Heart right ventricle (tissue), 16 donors: ENCODE measurements at places on chromosomes 1 and 21. TPM values are rescaled to one million over a fixed set of nuclear protein-coding genes. Genes with fewer than 3 reads are reported as not detected.

GRCh38 chr1:230715510-230715909 is 1.6 kb upstream of the AGT start:
- H3K4me1 ChIP-seq, result peaks cover 33% of the 10 kb centered on the region
- H3K27ac ChIP-seq, result no peak overlapping the region
- H3K36me3 ChIP-seq, result no peaks in the 10 kb centered on the region
- no peak overlapping the region for H3K4me3 ChIP-seq

DNA sequence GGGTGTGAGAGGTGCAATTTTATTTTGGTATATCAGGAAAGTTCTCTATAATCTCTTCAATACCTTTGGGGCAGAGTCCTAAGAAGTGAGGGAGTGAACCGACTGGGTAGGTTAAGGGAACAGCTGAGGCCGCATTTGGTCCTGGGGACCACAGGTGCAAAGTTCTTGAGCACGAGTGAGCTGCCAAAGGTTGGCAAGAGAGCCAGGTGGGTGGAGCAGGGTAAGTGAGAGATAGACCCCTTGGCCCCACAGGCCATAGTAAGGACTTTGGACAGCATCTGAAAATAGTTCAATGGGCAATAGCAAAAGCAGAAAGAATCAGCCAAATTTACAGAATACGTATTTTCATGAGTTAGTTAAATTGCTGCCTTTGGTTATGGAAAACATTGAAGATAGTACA is 11.0 kb upstream of the NID1 start:
- no peak for DNase-seq
- H3K4me3 ChIP-seq, result no peak overlapping the region
- H3K27ac ChIP-seq, result no peak overlapping the region
- H3K4me1 ChIP-seq, result no peaks in the 10 kb centered on the region
- H3K27me3 ChIP-seq, result no peaks in the 10 kb centered on the region
- no peaks in the 10 kb centered on the region for H3K36me3 ChIP-seq

DNA sequence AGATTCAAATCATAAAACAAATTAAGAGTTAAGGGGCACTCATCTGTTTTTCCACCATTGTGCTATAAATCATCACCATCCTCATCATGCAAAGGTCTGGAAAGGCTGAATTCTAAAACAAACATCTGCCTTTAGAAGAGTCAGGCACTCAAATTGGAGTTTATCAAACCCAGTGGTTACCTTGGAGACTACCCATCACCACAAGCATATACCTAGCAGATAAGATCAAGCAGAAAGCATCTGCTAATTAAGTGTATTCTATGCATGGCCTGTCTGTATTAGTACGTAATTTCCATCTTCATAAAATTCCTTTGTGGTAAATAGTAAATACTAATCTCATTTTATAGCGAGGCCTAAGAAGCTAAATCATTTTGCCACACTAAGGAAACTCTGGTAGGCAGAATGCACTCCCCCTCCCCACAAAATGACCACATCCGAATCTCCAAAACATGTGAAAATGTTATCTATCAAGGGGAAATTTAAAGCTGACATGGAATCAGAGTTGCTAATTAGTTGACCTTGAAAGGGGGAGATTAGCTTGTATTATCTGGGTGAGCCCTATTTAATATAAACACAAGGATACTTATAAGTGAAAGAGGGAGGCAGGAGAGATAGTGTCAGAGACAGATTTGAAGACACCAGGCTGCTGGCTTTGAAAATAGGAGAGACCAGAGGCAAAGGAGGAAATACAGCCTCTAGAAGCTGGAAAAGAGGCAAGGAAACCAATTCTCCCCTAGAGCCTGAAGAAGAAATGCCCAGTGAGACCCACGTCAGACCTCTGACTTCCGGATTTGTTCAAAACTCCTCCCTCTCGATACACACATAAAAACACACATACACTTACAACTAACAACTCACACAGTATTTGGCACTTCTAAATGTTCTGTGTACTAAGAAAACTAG is 23.2 kb downstream of the ARID4B start:
- H3K4me1 ChIP-seq, result peaks cover 49% of the 10 kb centered on the region
- H3K4me3 ChIP-seq, result no peak overlapping the region
- H3K36me3 ChIP-seq, result no peaks in the 10 kb centered on the region
- no peaks in the 10 kb centered on the region for H3K27me3 ChIP-seq
- peak overlapping the region; percentile 56 for H3K27ac ChIP-seq

- H3K27ac ChIP-seq, result no peak overlapping the region
- H3K4me1 ChIP-seq, result no peaks in the 10 kb centered on the region
- H3K36me3 ChIP-seq, result no peaks in the 10 kb centered on the region
- H3K4me3 ChIP-seq, result no peak overlapping the region
- H3K27me3 ChIP-seq, result peaks cover under 1% of the 10 kb centered on the region
These were observed 91.1 kb downstream of the DMRTB1 start for GRCh38 chr1:53550201-53550741.

DNA sequence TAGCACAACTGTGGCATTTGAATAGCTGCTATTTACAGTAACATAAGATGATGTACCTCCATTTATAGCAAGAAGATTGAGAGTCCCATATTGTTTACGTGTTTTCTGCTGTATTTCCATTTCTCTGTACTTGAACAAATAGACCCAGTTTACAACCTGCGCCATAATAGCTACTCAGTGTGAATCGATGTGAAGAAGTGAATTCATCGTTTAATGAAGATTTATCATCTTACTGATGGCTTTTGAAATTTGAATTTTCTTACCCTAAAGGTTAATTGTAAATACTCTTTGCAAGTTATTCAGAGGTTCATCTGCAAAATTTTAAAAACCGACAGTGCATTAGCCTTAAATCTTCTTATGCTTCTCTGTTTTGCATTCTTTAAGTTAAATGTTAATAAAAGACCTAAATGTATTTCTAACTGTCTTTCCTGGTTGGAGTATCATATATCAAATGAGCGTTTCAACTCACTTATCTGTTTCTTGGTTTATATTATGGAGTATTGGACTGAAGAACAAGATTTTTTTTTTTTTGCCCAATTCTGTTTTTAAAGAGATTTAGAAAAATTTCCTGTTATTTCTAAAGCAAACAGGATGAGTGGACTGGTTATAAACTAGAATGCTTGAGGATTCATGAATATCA is 2.2 kb downstream of the MACO1 start:
- peaks cover 60% of the 10 kb centered on the region for H3K4me1 ChIP-seq
- H3K27ac ChIP-seq, result peak overlapping the region; percentile 55
- H3K4me3 ChIP-seq, result no peak overlapping the region
- no peaks in the 10 kb centered on the region for H3K27me3 ChIP-seq
- DNase-seq, result no peak

DNA sequence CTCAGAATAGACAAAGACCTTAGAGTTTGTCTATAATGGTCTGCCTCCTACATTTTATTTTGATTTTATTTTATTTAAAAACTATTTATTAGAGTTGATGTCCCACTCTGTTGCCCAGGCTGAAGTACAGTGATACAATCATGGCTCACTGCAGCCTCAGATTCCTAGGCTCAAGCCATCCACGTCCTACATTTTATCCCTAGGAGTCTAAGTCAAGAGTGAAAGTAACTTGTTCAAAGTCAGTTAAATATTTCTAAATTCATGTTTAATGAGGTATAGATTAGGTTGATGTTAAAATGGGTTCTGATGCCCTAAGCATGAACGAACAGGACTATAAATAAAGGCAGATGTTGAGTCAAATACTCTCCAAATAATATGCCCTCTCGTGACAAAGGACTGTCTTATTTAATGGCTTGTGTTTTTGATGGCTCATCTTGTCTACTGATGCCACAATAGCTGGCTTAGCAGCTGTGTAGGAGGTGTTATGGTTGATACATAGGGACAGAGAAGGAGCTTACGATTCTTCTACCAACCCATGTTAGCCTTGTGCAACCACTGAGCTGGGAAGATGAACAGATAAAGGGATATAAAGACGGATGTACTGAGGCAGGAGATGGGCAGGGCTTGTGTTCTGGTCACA is 66.0 kb upstream of the CR1L start:
- no peak overlapping the region for H3K4me3 ChIP-seq

DNA sequence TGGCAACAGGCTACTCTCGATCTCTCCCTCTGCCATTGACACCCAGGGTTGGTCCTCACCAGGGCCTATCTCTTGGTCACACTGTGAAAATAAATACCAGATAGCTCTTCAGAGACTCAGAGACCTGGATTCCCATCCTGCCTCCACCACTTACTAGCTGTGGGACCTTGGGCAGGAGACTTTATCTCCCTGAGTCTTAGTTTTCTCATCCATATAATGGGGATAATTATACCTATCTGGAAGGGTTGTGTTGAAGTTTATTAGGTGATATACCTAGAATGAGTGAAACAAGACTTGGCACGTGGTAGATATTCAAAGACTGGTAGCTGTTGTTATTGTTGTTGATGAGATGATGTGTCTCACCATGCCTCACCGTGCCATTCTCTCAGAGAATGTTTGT is 7.4 kb downstream of the DMBX1 start:
- no peak overlapping the region for H3K4me3 ChIP-seq
- DNase-seq, result no peak
- no peaks in the 10 kb centered on the region for H3K4me1 ChIP-seq
- H3K36me3 ChIP-seq, result no peaks in the 10 kb centered on the region
- H3K27me3 ChIP-seq, result peaks cover 62% of the 10 kb centered on the region

- no peaks in the 10 kb centered on the region for H3K36me3 ChIP-seq
- H3K27me3 ChIP-seq, result no peaks in the 10 kb centered on the region
- peaks cover 4% of the 10 kb centered on the region for H3K4me1 ChIP-seq
These were observed 6.2 kb downstream of the TRAF5 start for GRCh38 chr1:211332830-211333229.

- no peaks in the 10 kb centered on the region for H3K36me3 ChIP-seq
- no peak overlapping the region for H3K27ac ChIP-seq
- no peak for DNase-seq
- no peaks in the 10 kb centered on the region for H3K4me1 ChIP-seq
- no peaks in the 10 kb centered on the region for H3K27me3 ChIP-seq
These were observed 47.3 kb downstream of the FAM78B start for GRCh38 chr1:166119471-166119965.

GRCh38 chr1:90726425-90726985 is 9.4 kb upstream of the BARHL2 start:
- H3K27ac ChIP-seq, result no peak overlapping the region
- H3K4me3 ChIP-seq, result no peak overlapping the region
- H3K36me3 ChIP-seq, result no peaks in the 10 kb centered on the region

GRCh38 chr1:22556391-22557104 is 6.7 kb upstream of the EPHA8 start:
- no peaks in the 10 kb centered on the region for H3K4me1 ChIP-seq
- H3K27me3 ChIP-seq, result peaks cover 94% of the 10 kb centered on the region
- H3K27ac ChIP-seq, result no peak overlapping the region

DNA sequence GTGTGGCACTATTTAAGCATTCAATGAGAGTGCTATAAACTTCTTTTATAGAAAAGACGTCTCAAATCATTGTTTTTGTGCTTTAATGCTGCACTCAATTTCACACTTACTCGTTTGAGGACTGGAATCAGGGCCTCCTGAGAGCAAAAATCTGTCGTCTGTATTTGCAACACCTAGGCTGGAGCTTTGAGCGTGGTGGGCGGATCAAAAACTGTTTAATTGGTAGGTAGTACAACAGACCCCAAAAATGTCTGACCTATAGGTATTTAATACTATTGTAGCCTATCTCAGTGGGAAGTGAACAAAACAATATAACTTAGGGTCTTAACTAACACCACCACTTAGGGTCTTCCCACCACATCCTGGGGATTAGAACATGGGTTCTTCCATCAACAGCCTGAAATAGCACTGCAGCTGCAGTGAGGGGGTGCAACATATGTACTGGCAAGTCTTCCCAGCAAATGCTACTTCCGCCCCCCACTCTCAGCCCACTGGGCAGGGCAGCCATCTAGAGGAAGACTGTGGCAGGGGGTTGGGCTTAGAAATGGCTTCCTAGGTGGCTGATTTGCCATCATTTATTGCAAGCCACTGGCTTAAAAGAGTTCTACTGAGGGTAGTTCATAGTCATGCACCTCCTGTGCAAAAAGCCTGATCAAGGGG is 48.3 kb downstream of the CD46 start:
- H3K36me3 ChIP-seq, result peaks cover 74% of the 10 kb centered on the region
- no peak for DNase-seq
- H3K4me3 ChIP-seq, result no peak overlapping the region
- peaks cover 39% of the 10 kb centered on the region for H3K4me1 ChIP-seq
- H3K27me3 ChIP-seq, result no peaks in the 10 kb centered on the region

DNA sequence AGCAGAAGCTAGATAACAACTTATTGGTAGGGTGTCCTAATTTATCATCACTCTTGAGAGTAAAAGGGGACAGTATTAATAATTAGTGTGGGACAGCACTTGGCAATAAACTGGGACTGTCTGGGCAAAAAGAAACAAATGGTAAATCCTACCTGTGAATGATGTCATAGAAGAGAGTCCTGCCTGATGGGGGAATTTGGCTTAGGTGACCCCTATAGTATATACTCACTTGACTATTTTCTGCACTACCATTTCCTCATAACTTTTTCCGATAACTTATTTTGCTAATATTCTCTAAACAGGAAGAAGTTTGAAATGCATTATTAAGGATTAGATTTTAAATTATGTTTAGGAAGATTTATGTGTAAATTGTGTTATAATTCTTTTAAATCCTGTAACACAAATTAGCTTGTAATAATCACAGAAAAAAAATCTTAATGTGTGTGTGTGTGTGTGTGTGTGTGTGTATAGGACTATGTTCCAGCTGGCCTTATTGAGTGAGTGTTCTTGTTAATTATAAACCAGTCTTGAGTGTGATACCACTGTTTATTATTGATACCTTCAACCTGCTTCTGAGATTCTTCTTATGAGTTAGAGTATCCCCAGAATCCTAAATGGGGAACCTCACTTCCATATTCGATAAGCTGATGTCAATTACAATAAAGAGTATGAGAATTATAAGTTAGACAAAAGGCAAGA is 144.2 kb upstream of the C1orf105 start:
- no peak for DNase-seq
- no peak overlapping the region for H3K4me3 ChIP-seq
- H3K27ac ChIP-seq, result no peak overlapping the region
- H3K36me3 ChIP-seq, result no peaks in the 10 kb centered on the region
- H3K27me3 ChIP-seq, result no peaks in the 10 kb centered on the region
- no peaks in the 10 kb centered on the region for H3K4me1 ChIP-seq

DNA sequence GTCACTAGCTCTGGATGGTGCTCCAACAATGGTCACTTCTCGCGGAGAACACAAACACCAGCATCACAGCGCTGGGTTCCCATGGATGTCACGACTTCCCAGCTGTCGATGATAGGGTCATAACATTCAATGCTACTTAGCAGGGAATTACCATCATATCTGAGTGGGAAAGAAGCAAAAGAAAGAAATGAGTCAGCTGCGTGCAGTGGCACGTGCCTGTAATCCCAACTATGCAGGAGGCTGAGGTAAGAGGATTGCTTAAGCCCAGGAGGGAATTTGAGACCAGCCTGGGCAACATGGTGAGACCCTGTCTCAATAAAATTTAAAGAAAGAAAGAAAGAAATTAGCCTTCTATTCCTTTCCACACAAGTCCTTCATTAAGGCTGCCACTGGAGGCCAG is 3.6 kb upstream of the RABIF start:
- no peak overlapping the region for H3K27ac ChIP-seq
- peaks cover 5% of the 10 kb centered on the region for H3K4me1 ChIP-seq
- H3K36me3 ChIP-seq, result no peaks in the 10 kb centered on the region
- DNase-seq, result no peak
- no peaks in the 10 kb centered on the region for H3K27me3 ChIP-seq

The GADD45A gene
- 122 TPM for total RNA-seq

The SGIP1 gene
- total RNA-seq, result 4.7 TPM

The MAP10 gene
- total RNA-seq, result 4.8 TPM

The TEDDM1 gene
- not detected for total RNA-seq

The PRAMEF6 gene
- not detected for total RNA-seq

The AMY1B gene
- not detected for total RNA-seq

The UTS2 gene
- total RNA-seq, result not detected
